ENCODE measurements at places on chromosomes 3 and 15.
A peak's percentile ranks its signal among the peaks of the same experiment; 100 is the strongest.

GRCh38 chr3:186724911-186725310 lies 7.8 kb downstream of the KNG1 start:
- no peak for DNase-seq

GRCh38 chr3:159872374-159873109 lies 116.1 kb upstream of the IL12A start:
- DNase-seq, result peak; percentile 92

DNA sequence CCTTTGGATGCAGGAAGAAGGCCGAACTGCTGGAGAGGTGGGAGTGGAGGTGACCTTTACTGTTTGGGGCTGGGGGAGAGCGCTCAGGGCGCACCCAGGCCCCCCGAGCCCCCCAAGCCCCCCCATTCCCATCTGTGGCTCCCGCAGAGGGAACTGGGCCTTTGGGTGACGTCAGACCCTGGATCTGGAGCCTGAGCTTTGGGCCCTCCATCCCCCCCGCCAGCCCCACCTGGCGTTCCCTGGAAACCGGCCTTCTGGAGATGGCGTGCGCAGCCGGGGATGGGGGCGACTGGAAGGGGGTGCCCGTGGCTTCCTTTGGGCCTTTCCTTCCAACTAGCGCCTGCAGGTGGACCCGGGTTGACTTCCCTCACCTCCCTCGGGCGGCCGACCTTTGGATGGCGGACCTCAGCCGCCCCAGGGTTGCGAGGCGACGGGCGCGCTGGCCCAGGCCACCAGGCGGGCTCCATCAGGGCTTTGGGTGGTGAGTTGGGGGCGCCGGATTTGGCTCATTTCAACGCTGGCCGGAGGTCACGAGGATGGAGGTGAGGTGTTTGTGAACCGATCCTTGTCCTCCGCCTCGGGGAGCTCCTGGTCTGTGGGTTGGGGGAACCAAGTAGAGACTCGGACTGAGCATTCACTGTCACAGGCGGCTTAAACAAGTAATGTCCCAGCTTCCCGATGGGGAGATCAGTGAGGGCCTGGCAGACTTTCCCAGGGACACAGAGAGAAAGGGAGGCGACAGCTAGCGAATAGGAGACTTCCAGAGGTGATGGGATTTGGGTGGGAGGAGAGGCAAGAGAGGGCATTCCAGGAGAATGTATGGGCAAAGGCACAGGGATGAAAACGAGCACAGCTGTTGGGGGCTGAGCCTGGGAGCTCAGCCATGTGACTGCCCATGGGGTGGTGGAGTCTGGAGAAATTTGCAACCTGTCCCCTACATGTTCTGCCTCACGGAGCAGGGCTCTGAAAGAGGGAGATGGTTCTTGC lies 709 bp downstream of the SCAMP5 start:
- no peak for DNase-seq

DNA sequence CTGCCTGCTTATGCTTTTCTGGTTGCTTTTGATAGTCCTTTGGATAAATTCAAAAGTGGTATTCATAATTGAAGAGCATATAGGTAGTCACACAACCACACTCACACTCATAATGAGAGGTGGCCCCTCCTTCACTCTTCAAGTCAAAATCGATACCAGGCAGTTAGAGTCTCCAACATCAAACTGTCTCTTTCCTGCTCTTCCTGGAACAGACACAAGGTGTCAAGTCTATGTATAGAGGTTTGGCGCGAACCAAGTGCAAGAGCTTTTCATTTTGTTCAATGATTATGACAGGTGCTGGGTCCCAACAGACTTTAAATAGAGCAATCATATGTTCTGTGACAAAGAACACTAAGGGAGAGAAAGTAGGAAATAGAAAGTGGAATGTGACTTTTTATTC lies 29.9 kb upstream of the RGMA start:
- DNase-seq, result no peak

All from fibroblast of skin of scalp (primary cell).